Fibroblast of skin of left quadriceps (primary cell): ENCODE measurements at places on chromosomes 12 and 14.

GRCh38 chr12:15186597-15186996 is 34.6 kb downstream of the RERG start:
- no peak for DNase-seq

- no peak for DNase-seq
Measured at GRCh38 chr14:66224492-66225178, 261.5 kb upstream of the CCDC196 start.

DNA sequence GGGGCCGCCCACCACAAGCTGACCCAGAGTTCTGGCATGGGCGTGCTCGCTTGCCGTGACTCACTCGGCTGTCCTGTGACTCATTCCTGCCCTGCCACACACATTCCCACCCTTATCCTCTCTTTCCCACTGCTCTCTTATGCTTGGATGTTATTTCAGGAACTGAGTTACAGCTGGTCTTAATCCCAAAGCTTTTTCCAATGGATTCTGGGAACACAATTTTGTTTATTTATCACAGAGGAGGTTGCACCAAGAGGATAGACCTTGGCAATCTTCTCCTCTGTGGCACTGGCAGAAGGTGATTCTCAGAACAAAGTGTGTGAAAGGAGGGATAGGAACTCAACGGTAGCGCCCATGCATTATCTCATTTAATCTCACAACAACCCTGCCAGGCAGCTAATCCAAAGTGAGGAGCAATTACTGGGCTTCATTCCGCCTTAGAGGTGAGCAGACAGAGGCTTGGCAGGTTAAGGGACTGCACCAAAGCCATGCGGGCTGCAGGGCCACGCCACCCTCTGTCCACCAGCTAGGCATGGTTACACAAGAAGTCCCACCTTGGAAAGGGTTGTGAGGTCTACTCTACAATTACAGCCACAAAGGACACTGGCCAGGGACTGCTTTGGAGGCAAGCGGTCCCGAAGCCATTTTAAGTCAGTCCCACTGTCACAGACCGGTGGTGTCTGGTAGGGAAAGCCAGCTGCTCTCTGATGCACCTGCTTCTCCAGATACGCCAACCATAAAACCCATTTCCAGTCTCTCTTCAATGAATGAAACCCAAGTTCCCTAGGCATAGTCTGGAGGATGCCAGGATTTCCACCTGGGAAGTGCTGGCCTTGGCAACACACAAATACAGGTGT is 32.9 kb downstream of the SYNE3 start:
- DNase-seq: peak; percentile 86

DNA sequence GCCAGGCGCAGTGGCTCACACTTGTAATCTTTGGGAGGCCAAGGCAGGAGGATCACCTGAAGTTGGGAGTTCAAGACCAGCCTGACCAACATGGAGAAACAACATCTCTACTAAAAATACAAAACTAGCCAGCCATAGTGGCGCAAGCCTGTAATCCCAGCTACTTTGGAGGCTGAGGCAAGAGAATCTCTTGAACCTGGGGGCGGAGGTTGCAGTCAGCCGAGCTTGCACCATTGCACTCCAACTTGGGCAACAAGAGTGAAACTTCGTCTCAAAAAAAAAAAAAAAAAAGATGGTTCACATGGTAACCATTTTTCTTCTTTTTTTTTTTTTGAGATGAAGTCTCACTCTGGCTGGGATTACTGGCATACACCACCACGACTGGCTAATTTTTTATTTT is 35.3 kb downstream of the SLC2A14 start:
- DNase-seq: no peak

- no peak for DNase-seq
Measured at GRCh38 chr12:56724701-56724971, 463 bp downstream of the NACA start.

- DNase-seq: no peak
Measured at GRCh38 chr14:75221797-75222196, 45.4 kb upstream of the TMED10 start.

- DNase-seq: no peak
Measured at GRCh38 chr14:51865953-51866747, 5.7 kb downstream of the GNG2 start.

- DNase-seq: no peak
Measured at GRCh38 chr12:12791756-12792369, 6.4 kb downstream of the APOLD1 start.

- peak; percentile 6 for DNase-seq
Measured at GRCh38 chr14:98466807-98467206, 805.2 kb downstream of the BCL11B start.

DNA sequence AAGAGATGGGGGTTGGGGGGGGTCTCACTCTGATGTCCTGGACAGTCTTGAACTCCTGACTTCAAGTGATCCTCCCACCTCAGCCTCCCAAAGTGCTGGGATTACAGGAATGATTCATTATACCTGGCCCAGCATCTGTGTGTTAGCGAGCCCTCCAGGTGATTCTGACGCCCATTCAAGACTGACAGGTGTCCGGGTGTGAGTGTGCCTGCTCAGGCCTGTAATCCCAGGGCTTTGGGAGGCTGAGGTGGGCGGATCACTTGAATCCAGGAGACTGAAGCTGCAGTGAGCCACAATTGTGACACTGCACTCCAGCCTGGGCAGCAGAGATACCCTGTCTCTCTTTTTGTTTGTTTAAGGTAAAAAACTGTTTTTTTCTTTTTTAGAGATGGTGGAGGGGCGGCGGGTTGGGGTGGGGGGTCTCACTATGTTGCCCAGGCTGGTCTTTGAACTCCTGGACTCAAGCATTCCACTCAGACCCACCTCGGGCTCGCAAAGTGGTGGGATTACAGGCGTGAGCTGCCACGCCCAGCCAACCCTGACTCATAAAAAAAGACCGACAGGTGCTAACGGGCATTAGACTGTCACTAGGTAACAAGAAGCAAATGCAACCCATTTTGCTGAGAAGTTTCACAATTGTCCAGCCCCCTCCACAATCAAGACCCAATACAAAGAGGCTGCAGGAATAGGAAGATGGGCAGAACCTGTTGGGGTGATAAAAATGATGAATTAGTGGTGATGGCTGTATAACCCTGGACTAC is 4.7 kb downstream of the VSIG10 start:
- DNase-seq: no peak

DNA sequence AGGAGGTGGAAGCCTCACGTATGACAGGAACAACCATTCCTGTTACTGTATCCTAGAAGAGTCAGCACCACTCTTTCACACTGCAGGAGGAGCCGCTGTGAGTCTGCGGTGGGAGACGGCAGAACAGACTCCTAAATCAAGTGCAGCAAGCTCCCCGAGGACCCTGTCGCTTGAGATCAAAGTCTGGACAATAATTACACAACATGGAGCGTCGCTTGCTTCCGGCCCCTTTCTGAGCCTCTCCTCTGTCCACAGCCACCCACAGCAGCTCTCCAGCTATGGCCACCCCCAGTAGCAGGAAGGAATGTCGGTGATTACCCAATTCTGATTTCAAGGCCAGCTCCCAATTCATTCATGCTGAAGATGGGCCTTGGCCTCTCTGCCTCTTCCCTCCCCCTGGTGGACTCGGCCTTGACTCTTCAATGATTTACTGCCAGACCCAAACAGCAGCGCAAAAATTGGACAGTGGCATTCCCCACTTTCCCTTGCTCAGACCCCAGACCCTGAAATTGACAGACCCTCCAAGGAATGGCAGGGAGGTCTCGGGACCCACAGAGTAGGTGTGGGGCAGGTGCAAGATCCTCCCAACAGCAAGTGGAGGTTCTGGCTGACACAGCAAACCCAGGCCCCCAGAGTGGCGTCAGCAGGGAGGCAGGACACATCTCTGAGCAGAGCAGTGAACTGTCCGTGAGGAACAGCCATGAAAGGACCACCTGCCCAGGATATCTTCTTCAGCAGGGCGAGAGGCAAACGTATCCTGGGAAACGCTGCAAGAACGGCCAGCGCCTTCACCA is 272.7 kb upstream of the DIO3 start:
- no peak for DNase-seq

- DNase-seq: peak; percentile 27
Measured at GRCh38 chr12:50132505-50133135, 20.6 kb downstream of the COX14 start.

DNA sequence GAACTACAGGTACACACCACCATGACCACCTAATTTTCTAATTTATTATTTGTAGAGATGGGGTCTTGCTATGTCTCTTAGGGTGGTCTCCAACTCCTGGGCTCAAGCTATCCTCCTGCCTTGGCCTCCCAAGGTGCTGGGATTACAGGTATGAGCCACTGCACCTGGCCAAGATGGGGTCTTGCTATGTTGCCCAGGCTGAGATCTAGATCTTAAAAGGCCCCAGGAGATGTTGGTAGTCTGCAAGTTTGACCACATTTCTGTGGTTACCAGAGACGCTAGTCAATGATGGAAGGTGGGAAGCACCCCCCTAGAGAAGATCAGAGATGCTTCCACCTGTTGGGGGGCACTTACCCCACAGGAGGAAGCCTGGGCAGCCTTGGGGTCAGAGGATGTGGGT is 34.7 kb downstream of the FOXN4 start:
- DNase-seq: no peak

GRCh38 chr12:25811656-25812126 is 146.8 kb upstream of the RASSF8 start:
- peak; percentile 63 for DNase-seq

- DNase-seq: no peak
Measured at GRCh38 chr14:92687681-92688433, 60.6 kb downstream of the LGMN start.

GRCh38 chr12:123131879-123132402 is 18.9 kb downstream of the PITPNM2 start:
- no peak for DNase-seq
